Activated T-cell treated with anti-CD3 and anti-CD28 coated beads, Interleukin-2, amount 50 U/mL, for 24 hours (primary cell): ENCODE measurements at places on chromosomes 16 and 17.
A peak's percentile ranks its signal among the peaks of the same experiment; 100 is the strongest.

GRCh38 chr17:58330997-58331814 is 2.6 kb upstream of the TSPOAP1 start:
- peak overlapping the region; percentile 99 for H3K4me3 ChIP-seq
- H3K27me3 ChIP-seq: peaks cover 4% of the 10 kb centered on the region
- H3K4me1 ChIP-seq: peaks cover 60% of the 10 kb centered on the region
- peak overlapping the region; percentile 100 for H3K27ac ChIP-seq
- DNase-seq: peak; percentile 90

- peak overlapping the region; percentile 84 for H3K27ac ChIP-seq
- peaks cover 43% of the 10 kb centered on the region for H3K36me3 ChIP-seq
- H3K4me1 ChIP-seq: peaks cover 84% of the 10 kb centered on the region
- no peak for DNase-seq
Observed at GRCh38 chr17:66542129-66542966, 239.9 kb downstream of the PRKCA start.

- no peaks in the 10 kb centered on the region for H3K27me3 ChIP-seq
- no peak for DNase-seq
- peaks cover 22% of the 10 kb centered on the region for H3K36me3 ChIP-seq
- no peak overlapping the region for H3K4me3 ChIP-seq
- H3K4me1 ChIP-seq: no peaks in the 10 kb centered on the region
- no peak overlapping the region for H3K27ac ChIP-seq
Observed at GRCh38 chr16:27642756-27643155, 92.8 kb downstream of the KATNIP start.

DNA sequence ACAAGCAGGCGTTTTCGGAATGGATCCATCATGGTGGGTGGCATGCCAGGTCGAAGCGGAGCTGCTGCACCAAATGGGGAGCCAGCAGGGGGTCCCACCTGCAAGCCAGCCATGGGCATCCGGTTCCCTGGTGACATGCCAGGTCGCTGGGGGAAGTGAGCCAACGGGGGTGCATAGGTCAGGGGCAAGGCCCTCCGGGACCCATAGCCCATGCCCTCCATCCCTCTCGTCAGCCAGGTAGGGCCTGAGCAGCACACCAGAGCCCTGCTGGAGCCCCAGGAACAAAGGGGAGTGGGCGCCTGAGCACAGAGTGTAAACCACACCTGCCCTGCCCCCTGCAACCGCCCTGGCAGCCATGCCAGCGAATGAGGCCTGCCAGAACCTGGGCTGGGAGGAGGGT is 5.0 kb downstream of the SMARCD2 start:
- peak overlapping the region; percentile 20 for H3K27ac ChIP-seq
- peaks cover 70% of the 10 kb centered on the region for H3K36me3 ChIP-seq
- H3K4me1 ChIP-seq: peaks cover 55% of the 10 kb centered on the region
- H3K27me3 ChIP-seq: no peaks in the 10 kb centered on the region
- no peak for DNase-seq

GRCh38 chr17:15349119-15349518 is 7.7 kb upstream of the TEKT3 start:
- no peaks in the 10 kb centered on the region for H3K36me3 ChIP-seq
- no peak for DNase-seq
- H3K4me1 ChIP-seq: no peaks in the 10 kb centered on the region

DNA sequence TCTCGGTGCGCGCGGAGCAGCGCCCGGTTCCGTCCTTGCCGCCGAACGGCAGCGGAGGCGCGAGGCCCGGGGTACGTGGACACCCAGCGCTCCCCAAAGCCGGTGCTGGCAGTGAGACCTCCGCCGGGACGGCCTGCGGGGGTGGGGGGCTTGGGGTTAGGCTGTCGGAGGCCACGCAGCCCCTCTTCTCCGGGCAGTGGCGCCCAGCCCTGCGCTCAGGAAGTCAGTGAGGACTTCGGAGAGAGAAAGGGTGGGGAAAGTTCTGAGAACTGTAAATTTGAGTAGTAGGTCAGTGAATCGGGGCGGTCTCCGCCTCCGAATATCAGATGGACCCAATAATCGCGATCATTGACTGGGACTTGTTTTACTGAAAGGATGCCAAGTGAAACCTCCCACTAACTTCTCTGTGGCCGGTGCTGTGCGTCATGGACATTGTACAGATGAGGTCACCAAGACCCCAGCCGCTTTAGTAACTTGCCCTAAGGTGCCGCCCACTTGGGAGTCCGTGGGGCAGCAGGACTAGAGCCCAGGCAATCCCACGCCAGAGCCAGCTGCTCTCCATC is 468 bp downstream of the IL4R start:
- peaks cover 55% of the 10 kb centered on the region for H3K36me3 ChIP-seq
- H3K4me3 ChIP-seq: peak overlapping the region; percentile 88
- no peaks in the 10 kb centered on the region for H3K27me3 ChIP-seq
- H3K4me1 ChIP-seq: peaks cover 70% of the 10 kb centered on the region
- H3K27ac ChIP-seq: peak overlapping the region; percentile 100
- DNase-seq: peak; percentile 70

- H3K27ac ChIP-seq: no peak overlapping the region
- H3K4me3 ChIP-seq: no peak overlapping the region
- peaks cover 44% of the 10 kb centered on the region for H3K27me3 ChIP-seq
- peaks cover 8% of the 10 kb centered on the region for H3K4me1 ChIP-seq
Observed at GRCh38 chr17:55274355-55275255, 9.8 kb downstream of the HLF start.

DNA sequence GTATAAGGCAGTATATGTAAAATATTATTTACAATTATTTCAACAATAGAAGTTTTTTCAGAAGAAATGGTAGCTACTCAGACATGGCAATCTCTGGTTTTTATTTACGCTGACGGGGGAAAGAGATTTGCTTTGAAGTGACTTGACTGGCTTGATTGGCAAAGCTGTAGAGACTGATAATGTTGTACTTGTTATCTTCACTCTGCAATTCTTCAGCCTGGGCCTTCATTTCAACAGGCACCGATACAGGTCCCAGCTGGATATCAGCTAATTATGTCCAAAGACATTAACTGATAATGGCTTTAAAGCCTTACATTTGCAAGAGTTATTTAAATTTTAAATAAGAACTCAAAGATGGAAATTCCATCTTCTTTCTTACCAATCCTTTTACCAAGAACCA is 151.4 kb upstream of the HS3ST3A1 start:
- H3K36me3 ChIP-seq: no peaks in the 10 kb centered on the region
- no peak overlapping the region for H3K27ac ChIP-seq
- no peak for DNase-seq
- peaks cover 3% of the 10 kb centered on the region for H3K27me3 ChIP-seq
- no peaks in the 10 kb centered on the region for H3K4me1 ChIP-seq

DNA sequence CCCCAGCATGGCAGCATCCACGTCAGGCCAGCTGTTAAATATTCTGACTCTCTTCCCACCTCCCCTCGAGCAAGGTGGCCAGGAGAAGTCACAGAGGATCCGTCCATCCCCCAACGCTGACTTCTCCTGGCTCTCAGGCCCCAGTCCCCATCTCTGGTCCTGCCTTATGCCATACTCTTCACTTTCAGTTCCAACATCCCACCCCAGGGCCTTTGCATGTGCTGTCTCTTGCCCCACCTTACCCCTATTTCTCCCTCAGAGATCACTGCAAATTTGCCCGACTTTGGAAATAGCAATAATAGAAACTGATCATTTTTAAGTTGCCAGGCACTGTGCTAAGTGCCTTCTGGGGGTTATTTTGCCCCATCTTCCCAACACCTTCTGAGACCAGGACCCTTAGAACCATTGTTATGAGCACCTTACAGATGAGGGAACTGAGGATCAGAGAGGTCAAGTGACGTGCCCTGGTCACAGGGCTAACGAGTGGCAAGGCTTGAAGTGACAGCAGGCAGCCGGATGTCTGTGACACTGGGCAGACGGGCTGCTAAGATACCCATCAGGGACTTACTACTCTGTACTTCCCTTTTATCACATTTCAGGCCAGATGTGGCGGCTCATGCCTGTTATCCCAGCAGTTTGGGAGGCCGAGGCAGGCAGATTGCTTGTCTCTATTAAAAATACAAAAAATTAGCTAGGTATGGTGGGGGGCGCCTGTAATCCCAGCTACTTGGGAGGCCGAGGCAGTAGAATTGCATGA is 17.7 kb downstream of the HID1 start:
- no peak overlapping the region for H3K4me3 ChIP-seq
- no peak for DNase-seq
- H3K4me1 ChIP-seq: no peaks in the 10 kb centered on the region
- H3K27me3 ChIP-seq: no peaks in the 10 kb centered on the region
- no peak overlapping the region for H3K27ac ChIP-seq

GRCh38 chr17:42279776-42280630 is 3.8 kb upstream of the STAT5B start:
- H3K4me3 ChIP-seq: no peak overlapping the region
- peaks cover 45% of the 10 kb centered on the region for H3K4me1 ChIP-seq
- peak overlapping the region; percentile 10 for H3K27ac ChIP-seq
- peaks cover 49% of the 10 kb centered on the region for H3K36me3 ChIP-seq

- peaks cover 89% of the 10 kb centered on the region for H3K36me3 ChIP-seq
- H3K27ac ChIP-seq: peak overlapping the region; percentile 82
- DNase-seq: no peak
- peaks cover 58% of the 10 kb centered on the region for H3K4me1 ChIP-seq
Observed at GRCh38 chr16:88588754-88589153, 18.6 kb downstream of the ZC3H18 start.

- no peak overlapping the region for H3K27ac ChIP-seq
- no peak overlapping the region for H3K4me3 ChIP-seq
- DNase-seq: no peak
Observed at GRCh38 chr16:12433691-12434390, 369.8 kb downstream of the CPPED1 start.

DNA sequence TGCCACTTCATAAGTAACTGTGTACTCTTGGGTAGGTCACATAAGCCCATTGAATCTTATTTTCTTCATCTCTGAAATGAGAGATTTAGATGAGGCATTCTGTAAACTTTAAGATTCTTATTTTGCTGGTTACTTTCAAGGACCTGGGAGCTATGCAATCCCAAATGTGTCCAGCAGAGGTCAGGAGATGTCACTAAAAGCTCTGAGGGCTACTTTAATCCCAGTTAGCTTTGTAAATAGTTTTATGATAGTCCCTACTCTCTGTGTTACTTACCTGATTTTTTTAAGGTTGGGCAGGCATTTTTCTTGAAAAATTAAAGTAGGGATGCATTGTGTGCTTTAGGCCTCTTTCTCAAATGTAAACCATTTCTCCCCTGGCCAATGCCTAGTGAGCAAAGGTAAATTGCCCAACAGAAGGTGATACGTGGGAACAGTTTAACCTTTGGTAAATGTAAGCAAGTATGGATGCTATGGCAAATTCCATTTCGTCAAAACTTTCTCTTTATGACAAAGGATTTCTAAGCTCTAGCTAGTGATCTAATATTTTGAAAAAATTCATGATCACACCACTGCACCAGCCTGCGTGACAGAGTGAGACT is 57.1 kb upstream of the WSB1 start:
- peak; percentile 73 for DNase-seq
- peaks cover 5% of the 10 kb centered on the region for H3K27me3 ChIP-seq
- H3K36me3 ChIP-seq: no peaks in the 10 kb centered on the region
- H3K27ac ChIP-seq: no peak overlapping the region

DNA sequence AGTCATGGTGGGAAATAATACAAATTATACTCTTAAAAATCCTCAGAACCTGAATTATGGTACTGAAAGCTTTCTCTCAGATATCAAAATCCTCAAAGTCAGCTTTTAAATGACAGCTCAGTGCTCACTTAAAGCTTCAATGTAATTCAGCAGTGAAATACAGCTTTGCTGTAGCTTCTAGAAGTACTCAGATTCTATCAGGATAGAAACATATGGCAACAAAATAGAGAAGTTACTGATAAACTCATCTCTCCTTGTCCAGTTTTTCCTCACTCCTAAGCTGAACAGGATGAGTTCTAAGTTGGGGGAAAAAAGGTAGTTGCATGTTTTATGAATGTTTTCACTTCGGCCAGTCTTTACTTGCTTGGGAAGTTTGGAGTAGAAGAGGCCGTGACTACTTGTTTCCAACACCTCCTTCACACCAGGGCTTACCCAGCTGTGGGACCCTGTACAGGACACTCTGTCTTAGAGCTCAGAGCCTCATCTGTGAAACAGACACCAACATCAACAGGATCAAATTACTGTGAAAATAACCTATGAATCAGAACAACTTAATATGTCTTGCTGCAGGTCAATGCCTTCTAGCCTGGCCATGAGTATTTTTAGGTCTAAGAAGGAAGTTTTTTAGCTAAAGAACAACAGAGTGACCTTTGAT is 30.2 kb downstream of the OGFOD1 start:
- peak overlapping the region; percentile 74 for H3K27ac ChIP-seq
- peaks cover 77% of the 10 kb centered on the region for H3K36me3 ChIP-seq
- DNase-seq: no peak
- no peaks in the 10 kb centered on the region for H3K27me3 ChIP-seq
- H3K4me1 ChIP-seq: peaks cover 17% of the 10 kb centered on the region
- no peak overlapping the region for H3K4me3 ChIP-seq

GRCh38 chr16:30565526-30565925 is 6.0 kb downstream of the ZNF688 start:
- H3K27ac ChIP-seq: peak overlapping the region; percentile 18
- no peak for DNase-seq
- H3K4me3 ChIP-seq: no peak overlapping the region
- H3K27me3 ChIP-seq: no peaks in the 10 kb centered on the region

- H3K4me3 ChIP-seq: no peak overlapping the region
- peaks cover 2% of the 10 kb centered on the region for H3K4me1 ChIP-seq
- no peak overlapping the region for H3K27ac ChIP-seq
- DNase-seq: no peak
- peaks cover 4% of the 10 kb centered on the region for H3K27me3 ChIP-seq
Observed at GRCh38 chr16:75754141-75754540, 27.9 kb upstream of the CPHXL start.

- H3K4me1 ChIP-seq: no peaks in the 10 kb centered on the region
- DNase-seq: no peak
- no peaks in the 10 kb centered on the region for H3K36me3 ChIP-seq
- H3K27me3 ChIP-seq: no peaks in the 10 kb centered on the region
- H3K27ac ChIP-seq: no peak overlapping the region
- H3K4me3 ChIP-seq: no peak overlapping the region
Observed at GRCh38 chr16:6548507-6548906, 784.1 kb upstream of the RBFOX1 start.

GRCh38 chr17:7035591-7036368 is at the start of gene SLC16A13:
SLC16A13 (plus strand) TSS chr17:7036015; CDS start chr17:7036383, 368 bp downstream.
- peak; percentile 97 for DNase-seq
- H3K4me3 ChIP-seq: peak within 1 kb of the TSS; percentile 95
- H3K4me1 ChIP-seq: peaks cover 57% of the 10 kb centered on the region

- H3K27me3 ChIP-seq: peaks cover 21% of the 10 kb centered on the region
- DNase-seq: no peak
- H3K27ac ChIP-seq: no peak overlapping the region
- no peak overlapping the region for H3K4me3 ChIP-seq
Observed at GRCh38 chr16:22874394-22874793, 60.4 kb downstream of the HS3ST2 start.

DNA sequence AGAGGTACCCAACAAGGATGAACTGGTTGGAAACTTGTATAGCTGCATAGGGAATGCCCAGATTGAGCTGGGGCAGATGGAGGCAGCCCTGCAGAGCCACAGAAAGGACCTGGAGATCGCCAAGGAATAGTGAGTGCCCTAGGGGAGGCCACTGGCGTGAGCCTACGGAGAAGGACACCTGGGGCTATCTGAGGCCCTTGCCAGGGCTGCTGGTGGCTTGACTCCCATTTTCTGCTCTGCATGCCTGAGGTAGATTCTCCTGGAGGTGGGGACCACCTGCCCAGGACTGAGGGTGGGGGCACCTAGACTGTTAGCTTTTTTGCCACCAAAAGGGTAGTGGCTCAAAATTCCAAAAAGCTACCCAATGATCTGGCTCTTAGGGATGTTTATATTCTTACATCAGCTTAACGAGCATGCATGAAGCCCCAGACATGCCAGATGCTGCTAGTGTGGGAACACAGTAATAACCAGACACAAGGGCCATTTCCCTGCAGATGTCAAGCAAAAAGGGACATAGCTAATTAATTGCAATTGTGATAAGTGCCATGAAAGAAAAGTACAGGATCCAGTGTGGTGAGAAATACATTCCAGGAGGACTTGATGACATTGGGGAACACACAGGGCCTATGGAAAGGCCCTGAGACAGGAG is 8.8 kb downstream of the ODAD4 start:
- H3K4me3 ChIP-seq: no peak overlapping the region
- no peaks in the 10 kb centered on the region for H3K4me1 ChIP-seq
- no peaks in the 10 kb centered on the region for H3K27me3 ChIP-seq
- no peak for DNase-seq
- H3K27ac ChIP-seq: no peak overlapping the region
